ENCODE measurements at places on chromosomes 3 and 15. TPM values are rescaled to one million over a fixed set of nuclear protein-coding genes. Genes with fewer than 3 reads are reported as not detected.

- DNase-seq, result no peak
- no peaks in the 10 kb centered on the region for H3K27me3 ChIP-seq
- no peaks in the 10 kb centered on the region for H3K4me1 ChIP-seq
- no peaks in the 10 kb centered on the region for H3K36me3 ChIP-seq
- H3K4me3 ChIP-seq, result no peak overlapping the region
Measured at GRCh38 chr3:188899881-188900280, 271.9 kb upstream of the TPRG1 start.

DNA sequence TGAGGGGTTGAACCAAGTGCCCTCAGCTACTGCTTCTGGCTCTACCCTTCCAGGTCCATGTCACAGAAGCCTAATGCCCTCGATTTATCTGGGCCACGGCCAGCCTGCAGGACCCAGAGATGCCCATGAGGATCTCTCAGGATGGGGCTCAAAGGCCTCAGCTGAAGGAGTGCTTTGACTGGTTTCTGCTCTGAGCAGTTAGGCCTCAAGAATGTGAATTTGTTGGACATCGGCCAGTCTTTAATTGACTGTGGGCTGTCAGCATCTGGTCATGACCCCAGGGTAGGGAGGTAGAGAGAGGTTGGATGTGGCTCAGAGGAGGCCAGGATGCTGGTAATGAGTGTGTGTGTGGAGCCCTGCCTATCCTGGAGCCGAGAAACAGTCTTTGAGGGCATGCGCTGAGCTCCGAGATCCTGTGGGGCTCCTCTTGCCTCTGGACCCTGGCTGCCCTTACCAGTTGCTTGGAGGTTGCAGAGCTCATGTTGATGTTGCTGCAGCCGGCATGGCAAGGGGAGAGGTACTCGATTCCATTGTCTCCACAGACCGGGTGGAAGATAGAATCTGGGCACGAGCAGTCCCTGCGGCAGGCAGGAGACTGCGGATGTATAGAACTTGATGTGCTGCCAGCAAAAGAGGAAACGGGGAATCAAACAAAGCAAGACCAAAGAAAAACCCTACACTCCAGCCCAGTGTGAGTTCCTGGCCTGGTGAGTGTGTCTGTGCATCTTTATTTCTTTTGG is 49.1 kb upstream of the RAB6B start:
- no peaks in the 10 kb centered on the region for H3K27me3 ChIP-seq
- no peak overlapping the region for H3K4me3 ChIP-seq
- H3K36me3 ChIP-seq, result no peaks in the 10 kb centered on the region

DNA sequence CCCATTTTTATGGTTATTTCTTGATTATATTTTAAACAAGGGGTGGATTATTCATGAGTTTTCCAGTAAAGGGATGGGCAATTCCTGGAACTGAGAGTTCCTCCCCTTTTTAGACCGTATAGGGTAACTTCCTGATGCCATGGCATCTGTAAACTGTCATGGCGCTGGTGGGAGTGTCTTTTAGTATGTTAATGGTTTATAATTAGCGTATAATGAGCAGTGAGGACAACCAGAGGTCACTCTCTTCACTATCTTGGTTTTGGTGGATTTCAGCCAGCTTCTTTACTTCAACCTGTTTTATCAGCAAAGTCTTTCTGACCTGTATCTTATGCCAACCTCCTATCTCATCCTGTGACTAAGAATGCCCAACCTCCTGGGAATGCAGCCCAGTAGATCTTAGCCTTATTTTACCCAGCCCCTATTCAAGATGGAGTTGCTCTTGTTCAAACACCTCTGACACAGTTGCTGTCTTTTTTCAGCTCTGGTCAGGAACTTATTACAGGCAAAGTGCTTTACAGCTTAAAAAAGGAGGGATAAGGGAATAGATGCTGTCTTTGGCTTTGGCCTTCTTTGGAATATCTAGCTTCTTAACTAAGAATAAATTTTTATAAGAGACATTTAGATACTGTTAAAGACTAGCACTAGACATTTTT is 257.8 kb downstream of the CNTN4 start:
- H3K27me3 ChIP-seq, result no peaks in the 10 kb centered on the region
- no peak overlapping the region for H3K27ac ChIP-seq
- no peak overlapping the region for H3K4me3 ChIP-seq
- DNase-seq, result no peak
- H3K36me3 ChIP-seq, result no peaks in the 10 kb centered on the region

- peaks cover 3% of the 10 kb centered on the region for H3K4me1 ChIP-seq
- no peaks in the 10 kb centered on the region for H3K27me3 ChIP-seq
- DNase-seq, result no peak
- no peak overlapping the region for H3K4me3 ChIP-seq
- H3K27ac ChIP-seq, result no peak overlapping the region
Measured at GRCh38 chr3:107938143-107938542, 152.7 kb downstream of the CD47 start.

DNA sequence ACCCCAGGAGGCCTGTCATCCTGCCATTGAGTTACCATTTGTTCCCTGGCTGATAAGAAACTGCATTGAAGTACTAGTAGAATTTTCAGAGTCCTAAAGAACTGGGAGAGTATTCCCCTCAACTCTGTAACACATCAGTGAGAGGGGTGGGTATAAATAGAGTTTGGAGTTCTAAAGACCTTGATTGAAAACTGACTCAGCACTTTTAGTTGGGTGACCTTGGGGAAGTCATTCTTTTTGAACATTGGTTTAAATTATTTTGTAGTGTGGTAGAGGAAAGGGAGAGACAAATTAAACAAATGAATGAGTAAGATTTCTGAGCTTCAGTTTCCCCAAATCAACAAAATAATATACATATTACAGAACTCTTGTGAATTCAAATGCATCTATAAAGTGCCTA is 344.5 kb upstream of the THBS1 start:
- H3K27me3 ChIP-seq, result no peaks in the 10 kb centered on the region
- H3K27ac ChIP-seq, result no peak overlapping the region
- no peaks in the 10 kb centered on the region for H3K36me3 ChIP-seq
- no peak for DNase-seq

GRCh38 chr3:53525765-53526703 is 31.6 kb downstream of the CACNA1D start:
- DNase-seq, result no peak
- H3K4me3 ChIP-seq, result no peak overlapping the region
- no peaks in the 10 kb centered on the region for H3K36me3 ChIP-seq
- H3K4me1 ChIP-seq, result no peaks in the 10 kb centered on the region
- peaks cover 7% of the 10 kb centered on the region for H3K27me3 ChIP-seq
- H3K27ac ChIP-seq, result no peak overlapping the region

- H3K4me1 ChIP-seq, result no peaks in the 10 kb centered on the region
- no peak overlapping the region for H3K27ac ChIP-seq
- H3K4me3 ChIP-seq, result no peak overlapping the region
- DNase-seq, result no peak
- H3K27me3 ChIP-seq, result no peaks in the 10 kb centered on the region
- peaks cover 49% of the 10 kb centered on the region for H3K36me3 ChIP-seq
Measured at GRCh38 chr3:47645551-47645950, 66.9 kb upstream of the CSPG5 start.

GRCh38 chr3:24433838-24434591 is 60.6 kb downstream of the THRB start:
- no peaks in the 10 kb centered on the region for H3K27me3 ChIP-seq
- no peaks in the 10 kb centered on the region for H3K4me1 ChIP-seq
- no peak for DNase-seq
- no peaks in the 10 kb centered on the region for H3K36me3 ChIP-seq
- H3K27ac ChIP-seq, result no peak overlapping the region

DNA sequence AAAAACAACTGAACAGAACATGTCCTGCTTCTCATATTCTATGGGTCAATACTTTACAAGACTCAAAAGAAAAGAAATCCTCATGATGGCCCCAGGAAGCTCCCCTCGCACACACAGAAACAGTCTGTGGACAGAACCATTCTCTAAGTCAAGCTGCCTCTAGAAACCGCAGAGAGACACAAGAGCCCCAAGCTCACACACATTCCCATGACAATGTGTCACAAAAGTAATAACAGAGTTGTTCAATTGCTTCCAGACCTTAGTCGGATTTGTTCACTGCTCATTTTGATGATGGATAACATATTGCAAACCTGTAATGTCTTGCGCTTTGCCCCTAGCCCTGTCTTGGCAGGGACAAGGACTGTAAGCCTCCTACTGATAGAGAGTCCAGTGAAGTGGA is 60.9 kb downstream of the UMPS start:
- H3K36me3 ChIP-seq, result no peaks in the 10 kb centered on the region
- no peak overlapping the region for H3K4me3 ChIP-seq
- H3K27ac ChIP-seq, result no peak overlapping the region
- H3K27me3 ChIP-seq, result no peaks in the 10 kb centered on the region
- DNase-seq, result no peak
- H3K4me1 ChIP-seq, result no peaks in the 10 kb centered on the region

GRCh38 chr3:125116311-125117080 is 60.7 kb upstream of the HEG1 start:
- H3K27ac ChIP-seq, result no peak overlapping the region
- no peaks in the 10 kb centered on the region for H3K27me3 ChIP-seq
- no peak overlapping the region for H3K4me3 ChIP-seq
- H3K4me1 ChIP-seq, result peaks cover 30% of the 10 kb centered on the region
- H3K36me3 ChIP-seq, result no peaks in the 10 kb centered on the region
- no peak for DNase-seq

DNA sequence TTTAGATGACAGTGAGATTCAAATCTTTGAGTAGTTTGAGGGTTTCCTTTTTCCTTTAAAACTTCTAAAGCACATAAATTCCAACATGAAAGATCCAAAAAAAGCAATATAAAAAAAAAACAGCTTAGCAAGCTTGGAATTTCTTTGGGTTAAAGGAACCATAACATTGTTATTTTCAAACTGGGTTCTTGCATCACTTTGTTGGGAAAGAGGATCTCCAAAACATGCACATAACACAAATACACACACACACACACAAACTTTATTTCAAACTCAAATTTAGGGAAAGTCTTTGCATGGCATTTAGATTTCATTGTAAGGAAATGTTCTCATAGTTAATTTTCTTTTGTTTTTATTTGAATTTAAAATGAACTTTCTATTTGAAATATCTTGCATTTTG is 79.2 kb upstream of the COL8A1 start:
- no peak overlapping the region for H3K27ac ChIP-seq
- H3K27me3 ChIP-seq, result no peaks in the 10 kb centered on the region
- no peak for DNase-seq
- no peak overlapping the region for H3K4me3 ChIP-seq
- no peaks in the 10 kb centered on the region for H3K36me3 ChIP-seq

FBN1 gene
- 0.25 TPM for total RNA-seq

ARL6IP5 gene
- 65.2 TPM for total RNA-seq

THUMPD3 gene
- 74.2 TPM for total RNA-seq
